Skin of body (tissue), 3 donors: ENCODE measurements at places on chromosomes 13 and 19.

- no peak for DNase-seq
These were observed 815 bp downstream of the MAP3K10 start for GRCh38 chr19:40191836-40192646.

GRCh38 chr19:11737964-11738745 lies 591 bp downstream of the ZNF823 start:
- DNase-seq: no peak

DNA sequence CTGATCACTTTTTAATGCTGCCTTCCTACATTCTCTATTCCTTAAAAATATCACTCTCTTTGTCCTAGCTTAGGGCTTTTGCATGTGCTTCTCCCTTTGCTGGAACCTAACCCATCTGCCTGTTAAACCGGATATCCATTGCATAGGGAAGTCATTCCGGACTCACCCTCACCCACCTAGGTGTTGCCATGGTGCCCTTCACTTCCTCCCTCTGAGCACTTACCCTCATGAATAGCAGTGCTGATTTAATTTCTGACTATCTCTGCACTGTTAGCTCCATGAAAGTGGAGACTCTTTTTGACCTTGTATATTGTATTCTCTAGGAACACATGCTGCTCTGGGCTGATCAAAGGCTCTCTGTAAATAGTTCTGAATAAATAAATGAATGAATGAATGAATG lies 401.9 kb downstream of the PCDH20 start:
- no peak for DNase-seq

DNA sequence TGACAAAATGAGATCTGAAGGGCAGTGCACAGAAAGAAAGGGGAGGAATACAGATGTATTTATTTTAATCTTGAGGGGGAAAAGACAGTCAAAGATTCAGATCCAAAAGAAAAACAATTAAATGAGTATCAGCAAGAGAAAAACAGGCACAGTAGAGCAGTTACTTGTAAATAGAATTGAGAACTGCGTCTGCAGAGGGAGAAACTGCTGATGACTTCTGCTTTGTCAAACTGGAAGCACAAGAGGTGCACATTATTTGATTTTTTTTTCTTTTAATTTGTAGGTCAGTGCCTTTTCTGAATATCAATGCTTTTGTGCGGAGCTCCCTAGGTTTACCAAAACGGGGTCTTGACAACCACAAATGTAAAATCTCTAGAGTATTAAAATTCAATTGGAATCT lies 37.3 kb downstream of the EFNB2 start:
- no peak for DNase-seq

DNA sequence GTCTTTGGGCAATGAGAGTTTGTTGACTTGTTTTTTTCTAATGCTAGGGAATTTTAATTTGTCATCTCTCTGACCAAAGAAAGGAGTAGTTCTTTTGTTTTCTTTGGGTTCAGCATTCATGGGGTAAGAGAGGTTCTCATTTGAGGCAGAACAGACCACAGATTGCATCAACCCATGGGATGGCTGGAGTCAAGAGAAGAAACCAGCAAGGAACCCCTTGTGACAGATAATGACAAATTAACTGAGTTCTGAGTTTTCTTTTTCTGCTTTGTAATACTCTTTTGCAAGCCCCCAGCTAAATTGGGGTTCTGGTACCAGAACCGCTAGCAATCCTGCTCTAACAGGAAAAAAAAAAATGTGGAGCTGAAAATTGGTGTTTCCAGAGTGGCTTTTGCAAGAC lies 864.1 kb downstream of the DIAPH3 start:
- no peak for DNase-seq

DNA sequence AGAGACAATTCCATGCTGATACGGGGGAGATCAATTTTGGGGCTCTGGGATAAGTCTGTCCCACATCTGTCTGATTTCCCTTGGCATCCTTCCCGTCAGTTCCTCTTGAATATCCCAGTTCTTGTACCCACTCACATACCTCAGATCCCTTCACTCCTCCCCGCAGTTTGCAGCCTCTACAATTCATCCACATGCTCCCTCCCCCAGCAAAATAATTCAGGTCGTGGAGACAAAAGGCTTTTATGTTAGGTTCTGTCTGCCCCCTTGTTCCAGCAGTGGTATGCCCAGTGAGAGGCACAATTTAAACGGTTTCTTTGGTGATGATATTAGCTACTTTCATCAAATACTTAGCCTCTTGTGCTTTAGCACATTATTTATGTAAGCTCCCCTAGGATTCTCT lies 9.6 kb downstream of the RPS16 start:
- peak; percentile 28 for DNase-seq

- DNase-seq: no peak
These were observed 263 bp downstream of the RHPN2 start for GRCh38 chr19:33064458-33064791.

- peak; percentile 69 for DNase-seq
These were observed 34.6 kb upstream of the SLC46A3 start for GRCh38 chr13:28753208-28753892.

- DNase-seq: no peak
These were observed 8.7 kb downstream of the GPR32 start for GRCh38 chr19:50778906-50779430.

DNA sequence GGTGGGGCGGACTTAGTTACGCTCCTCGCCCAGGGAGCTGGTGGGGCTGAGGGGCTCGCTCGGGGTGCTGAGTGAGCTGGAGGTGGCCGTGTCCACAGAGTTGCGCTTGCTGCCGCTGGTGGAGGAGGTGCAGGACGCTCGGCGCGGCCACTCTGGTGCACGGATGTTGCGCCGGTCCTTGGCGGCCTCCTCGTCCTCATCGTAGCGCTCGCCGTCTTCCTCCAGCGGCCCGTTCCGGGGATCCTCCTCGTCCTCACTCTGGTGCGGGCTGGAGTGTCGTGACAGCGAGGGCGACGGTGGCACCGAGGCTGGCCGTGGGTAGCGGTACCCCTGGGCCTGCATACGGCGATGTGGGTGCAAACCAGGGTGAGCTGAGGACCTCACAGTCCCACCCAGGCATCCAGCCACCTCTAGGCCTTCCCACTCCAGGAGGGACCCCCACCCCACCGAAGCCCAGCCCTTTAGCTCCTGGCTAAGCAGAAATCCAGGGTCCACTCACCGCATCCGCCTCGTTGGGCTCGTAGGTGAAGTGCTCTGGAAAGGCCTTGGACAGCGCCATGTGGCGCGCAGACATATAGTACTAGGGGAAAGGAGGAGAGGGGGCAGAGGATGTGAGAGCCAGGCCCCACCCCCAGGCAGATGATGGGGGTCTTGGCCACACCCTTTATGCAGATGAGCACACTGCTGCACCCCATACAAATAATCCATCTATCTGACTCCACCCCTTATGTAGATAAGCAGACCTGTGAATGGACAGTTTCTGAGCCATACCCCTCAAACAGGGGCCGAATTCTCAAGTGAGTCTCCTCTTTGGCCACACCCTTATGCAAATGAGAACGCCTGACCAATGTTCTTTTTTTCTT lies 4.4 kb downstream of the FTL start:
- DNase-seq: no peak

- DNase-seq: no peak
These were observed 25.3 kb downstream of the NAXD start for GRCh38 chr13:110640591-110641029.

- no peak for DNase-seq
These were observed 346.4 kb downstream of the FGF9 start for GRCh38 chr13:22017226-22017625.

- no peak for DNase-seq
These were observed 51.9 kb downstream of the ACSBG2 start for GRCh38 chr19:6187374-6187773.

- DNase-seq: no peak
These were observed 11.7 kb upstream of the ADGRE5 start for GRCh38 chr19:14369399-14370168.

- DNase-seq: no peak
These were observed 5.3 kb downstream of the SBNO2 start for GRCh38 chr19:1168572-1169410.

DNA sequence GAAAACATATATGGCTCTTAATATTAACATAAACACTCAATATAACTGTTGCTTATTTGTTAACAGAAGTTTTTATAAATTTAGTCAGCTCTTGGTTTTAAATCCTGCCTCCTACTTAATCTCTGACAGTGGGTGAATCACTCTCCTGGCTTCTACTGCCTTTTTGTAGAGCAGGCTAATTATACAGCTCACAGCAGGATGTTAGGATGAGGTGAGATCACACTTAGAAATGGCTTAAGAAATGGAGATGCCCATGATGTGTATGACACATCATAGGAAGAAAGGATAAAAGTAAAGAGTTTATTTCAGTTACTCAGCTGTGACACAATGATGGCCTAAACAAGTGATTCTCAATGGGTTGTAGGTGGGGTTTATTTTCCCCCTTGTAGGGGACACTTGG lies 345.6 kb downstream of the SPRY2 start:
- DNase-seq: no peak

DNA sequence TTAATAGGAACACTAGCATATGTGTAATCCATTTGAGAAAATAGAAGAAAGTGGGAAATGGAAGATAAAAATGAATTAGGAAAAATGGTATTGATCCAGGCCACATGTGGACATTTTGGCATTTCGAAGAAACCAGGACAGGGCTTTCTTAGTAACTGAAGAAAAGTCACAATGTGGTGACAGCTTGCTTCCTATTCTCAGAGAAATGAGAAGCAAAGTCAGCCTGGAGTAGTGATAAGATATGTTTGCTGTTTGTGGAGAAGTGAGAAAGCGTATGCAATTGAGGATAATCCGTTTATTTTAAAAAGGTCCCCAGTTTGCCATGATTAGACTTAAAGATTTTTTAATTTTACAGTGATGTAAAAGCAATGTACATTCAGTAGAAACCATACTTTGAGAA lies 127.9 kb downstream of the SLITRK6 start:
- no peak for DNase-seq

- no peak for DNase-seq
These were observed 11.7 kb upstream of the EBI3 start for GRCh38 chr19:4217429-4218264.

- DNase-seq: peak; percentile 11
These were observed 5.3 kb upstream of the PROZ start for GRCh38 chr13:113152984-113153809.

- peak; percentile 47 for DNase-seq
These were observed 557 bp downstream of the PSPC1 start for GRCh38 chr13:19782049-19782726.
